ENCODE measurements at places on chromosomes 11 and 22. TPM values are rescaled to one million over a fixed set of nuclear protein-coding genes. Genes with fewer than 3 reads are reported as not detected.

DNA sequence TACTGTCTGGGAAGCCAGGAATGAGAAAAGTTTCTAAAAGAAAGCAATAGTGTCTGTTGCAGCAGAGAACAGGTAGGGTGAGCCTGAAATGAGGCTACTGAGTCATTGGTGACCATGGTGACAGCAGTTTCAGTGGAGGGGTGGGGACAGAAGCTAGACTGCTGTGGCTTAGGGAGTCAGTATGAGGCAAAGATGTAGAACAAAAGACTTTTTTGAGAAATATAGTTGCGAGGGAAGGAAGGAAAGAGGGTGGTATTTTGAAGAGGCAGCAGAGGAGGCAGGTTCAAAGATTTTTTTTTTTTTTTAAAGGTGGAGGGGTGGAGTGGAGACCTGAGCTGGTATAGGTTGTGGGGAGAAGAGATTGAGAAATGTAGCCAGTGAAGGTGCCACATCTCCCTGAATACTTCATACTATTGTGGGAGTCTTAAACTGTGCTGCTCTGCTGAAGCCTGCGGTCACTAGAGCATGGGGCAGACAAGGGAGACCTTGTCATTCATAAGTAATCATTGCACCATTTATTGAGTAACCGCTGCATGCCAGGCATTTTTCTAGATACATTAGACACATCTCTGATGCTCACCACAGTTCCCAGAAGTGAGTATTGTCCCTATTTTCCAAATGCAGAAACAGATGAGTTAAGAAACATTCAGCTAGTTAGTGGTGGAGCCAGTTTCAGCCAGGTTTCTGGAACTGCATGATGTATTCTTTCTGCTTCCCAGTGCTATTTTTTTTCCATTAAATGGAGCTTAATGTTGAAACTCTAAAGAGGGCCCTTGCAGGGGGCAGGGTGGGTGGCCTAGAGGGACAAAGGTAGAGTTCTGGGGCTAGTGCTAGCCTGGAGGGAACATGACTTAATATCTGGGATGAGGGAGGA is 49.9 kb downstream of the STIM1 start:
- DNase-seq = no peak

The CNTF gene
- 1.2 TPM for polyA plus RNA-seq

The MOGAT2 gene
- polyA plus RNA-seq = 0.64 TPM

DNA sequence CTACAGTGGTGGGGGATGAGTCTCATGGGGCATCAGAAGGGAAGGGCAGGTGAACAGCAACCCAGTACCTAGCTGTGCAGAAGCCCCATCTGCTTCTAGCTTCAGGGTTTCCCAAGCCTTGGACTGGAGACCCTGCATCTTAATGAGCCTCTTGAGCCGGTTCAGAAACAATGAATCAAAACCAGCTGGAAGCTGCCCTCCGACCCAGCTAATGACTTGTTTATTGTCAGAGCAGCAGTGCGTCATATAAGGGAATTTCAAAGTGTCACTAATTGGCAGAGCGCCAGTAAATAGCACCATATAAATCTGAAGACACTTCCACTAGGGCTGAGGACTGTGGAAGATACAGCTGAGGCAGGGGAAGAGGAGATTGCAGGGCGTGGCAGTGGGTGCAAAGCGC is 57.5 kb downstream of the RPUSD4 start:
- DNase-seq = peak; percentile 78

- no peak for DNase-seq
Measured at GRCh38 chr11:125464270-125464662, 31.8 kb downstream of the FEZ1 start.

- no peak for DNase-seq
Measured at GRCh38 chr11:13388741-13389140, 74.3 kb downstream of the BTBD10 start.

GRCh38 chr11:2728663-2729332 is 29.0 kb upstream of the KCNQ1OT1 start:
- DNase-seq = no peak

GRCh38 chr11:10233581-10233980 is 60.4 kb downstream of the SBF2 start:
- no peak for DNase-seq

DNA sequence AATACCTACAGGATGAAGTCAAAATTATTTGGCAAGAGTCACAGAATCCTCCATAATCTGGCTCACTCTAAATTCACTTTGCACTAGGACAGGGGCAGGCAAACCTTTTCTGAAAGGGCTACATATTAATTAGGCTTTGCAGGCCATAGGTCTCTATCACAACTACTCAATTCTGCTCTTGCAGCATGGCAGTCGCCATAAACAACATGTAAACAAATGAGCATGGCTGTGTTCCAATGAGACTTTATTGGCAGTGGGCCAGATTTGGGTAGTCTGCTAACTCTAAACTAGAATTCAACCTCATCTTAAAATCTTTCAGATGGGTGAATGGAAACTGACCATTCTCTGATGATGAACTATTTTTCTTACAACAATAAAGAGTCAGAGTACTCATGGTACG is 5.8 kb downstream of the THRSP start:
- no peak for DNase-seq

The TRIM49 gene
- not detected for polyA plus RNA-seq

GRCh38 chr11:44615041-44615755 is 49.7 kb downstream of the CD82 start:
- DNase-seq = no peak

DNA sequence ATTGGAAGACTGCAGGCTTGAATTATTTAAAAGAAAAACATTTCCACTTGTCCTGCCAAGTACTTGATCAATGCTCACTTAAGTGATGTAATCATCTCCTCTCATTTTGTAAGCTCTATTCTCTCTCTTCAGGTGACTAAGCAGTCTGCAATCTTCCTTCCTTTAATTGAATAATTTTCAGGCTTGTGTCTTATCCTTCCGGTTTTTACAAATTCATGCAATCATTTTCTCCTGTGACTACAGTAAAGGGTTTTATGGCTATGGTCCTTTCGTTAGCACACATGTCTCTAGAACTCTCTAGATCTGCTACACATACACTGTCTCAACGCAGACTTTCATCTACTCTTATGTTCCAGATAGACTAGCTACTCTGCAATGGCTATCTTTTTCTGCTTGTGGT is 12.6 kb upstream of the UPB1 start:
- DNase-seq = no peak

The OR4D5 gene
- polyA plus RNA-seq = not detected

DNA sequence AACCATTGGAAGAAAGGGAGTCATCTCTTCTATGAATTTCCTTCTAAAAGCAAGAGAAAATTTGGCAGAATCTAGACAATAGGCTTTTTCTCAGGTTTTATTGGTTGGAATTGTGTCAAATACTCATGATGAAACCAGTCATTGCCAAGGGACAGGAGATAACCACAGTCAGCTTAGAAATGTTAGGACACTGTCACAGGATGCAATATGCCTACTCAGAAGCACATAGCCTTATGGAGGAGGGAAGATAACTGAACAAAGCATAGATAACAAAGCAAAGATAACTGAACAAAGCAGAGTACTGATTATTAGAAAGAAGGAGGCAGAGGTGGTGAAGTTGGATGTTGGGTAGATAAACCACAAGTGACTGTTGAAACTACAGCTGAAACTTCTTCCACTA is 303.5 kb upstream of the PDGFD start:
- DNase-seq = no peak

The VSIG2 gene
- polyA plus RNA-seq = 6.7 TPM

The APOBEC3C gene
- polyA plus RNA-seq = 9.9 TPM

DNA sequence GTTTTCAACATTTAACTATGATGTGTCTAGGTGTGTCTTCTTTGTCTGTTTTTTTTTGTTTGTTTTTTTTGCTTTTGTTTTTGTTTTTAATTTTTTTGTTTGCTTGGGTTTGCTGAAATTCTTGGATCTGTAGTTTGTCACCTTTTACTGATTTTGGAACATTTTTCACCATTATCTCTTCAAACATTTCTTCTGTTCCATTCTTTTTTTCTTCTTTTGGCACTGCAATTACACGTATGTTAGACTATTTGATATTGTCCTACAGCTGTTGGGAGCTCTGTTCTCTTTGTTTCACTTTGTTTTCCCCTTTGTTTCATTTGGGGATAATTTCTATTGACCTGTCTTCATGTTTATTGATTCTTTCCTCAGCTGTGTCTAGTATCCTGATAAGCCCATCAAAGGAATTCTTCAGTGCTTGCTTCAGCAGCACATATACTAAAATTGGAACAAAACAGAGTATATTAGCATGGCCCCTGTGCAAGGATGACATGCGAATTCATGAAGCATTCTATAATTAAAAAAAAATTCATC is 60.8 kb downstream of the KREMEN1 start:
- no peak for DNase-seq

- no peak for DNase-seq
Measured at GRCh38 chr22:24025475-24025874, 14.4 kb downstream of the CABIN1 start.

The MMP13 gene
- 0.04 TPM for polyA plus RNA-seq

DNA sequence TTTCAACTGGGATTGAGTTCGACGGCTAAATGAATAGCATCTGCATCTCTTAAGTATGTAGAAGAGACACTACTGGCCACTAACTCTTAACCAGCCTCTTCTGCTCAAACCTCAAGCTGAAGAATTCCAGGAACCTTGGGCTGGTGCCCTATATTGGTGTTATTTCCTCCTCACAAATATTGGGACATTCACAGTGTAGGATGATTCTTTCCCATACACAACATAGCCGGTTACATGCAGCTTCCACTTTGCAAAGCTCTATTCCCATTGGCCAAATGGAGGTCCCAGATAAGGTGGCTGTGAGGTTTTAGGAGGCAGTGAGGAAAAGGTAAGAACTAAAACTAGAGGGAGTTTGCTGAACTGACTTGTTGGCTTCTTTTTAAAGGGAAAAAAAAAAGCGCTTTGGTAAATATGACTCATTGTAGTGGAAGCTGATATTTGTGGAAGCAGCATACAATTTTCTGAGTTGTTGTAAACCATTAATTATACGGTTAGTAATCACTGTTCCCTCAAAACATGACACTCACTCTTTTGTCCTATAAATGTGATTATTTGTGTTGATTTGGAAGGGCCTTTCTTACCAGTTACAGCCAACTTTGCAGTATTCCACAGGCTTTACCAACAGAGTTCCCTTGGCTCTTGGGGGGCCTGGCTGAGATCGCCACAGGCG is 17.6 kb downstream of the C22orf31 start:
- no peak for DNase-seq

GRCh38 chr22:41910050-41911000 is 4.5 kb downstream of the SHISA8 start:
- DNase-seq = no peak

The CENPM gene
- 12.6 TPM for polyA plus RNA-seq

GRCh38 chr22:48422900-48423480 is 1404.7 kb downstream of the BRD1 start:
- no peak for DNase-seq

GRCh38 chr11:16986434-16987204 is 27.6 kb downstream of the PLEKHA7 start:
- no peak for DNase-seq

DNA sequence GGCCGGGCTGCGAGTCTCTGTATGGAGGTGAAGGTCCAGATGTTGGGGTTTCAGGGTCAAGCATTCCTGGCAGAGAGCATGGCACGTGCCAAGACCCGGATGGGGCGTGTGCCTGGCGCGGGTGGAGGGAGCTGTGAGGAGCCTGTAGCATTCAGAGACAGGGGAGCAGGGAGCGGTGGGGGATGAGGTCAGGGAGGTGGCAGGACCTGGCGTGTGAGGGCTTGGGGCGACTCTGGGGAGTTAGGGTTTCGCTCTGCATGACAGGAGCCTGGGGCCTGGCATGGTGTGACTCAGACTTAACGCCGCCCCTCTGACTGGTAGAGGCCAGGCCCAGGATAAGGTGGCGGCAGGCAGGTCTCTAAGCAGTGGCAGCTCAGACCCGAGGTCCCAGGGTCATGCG is 103.0 kb downstream of the KCNQ1 start:
- no peak for DNase-seq

DNA sequence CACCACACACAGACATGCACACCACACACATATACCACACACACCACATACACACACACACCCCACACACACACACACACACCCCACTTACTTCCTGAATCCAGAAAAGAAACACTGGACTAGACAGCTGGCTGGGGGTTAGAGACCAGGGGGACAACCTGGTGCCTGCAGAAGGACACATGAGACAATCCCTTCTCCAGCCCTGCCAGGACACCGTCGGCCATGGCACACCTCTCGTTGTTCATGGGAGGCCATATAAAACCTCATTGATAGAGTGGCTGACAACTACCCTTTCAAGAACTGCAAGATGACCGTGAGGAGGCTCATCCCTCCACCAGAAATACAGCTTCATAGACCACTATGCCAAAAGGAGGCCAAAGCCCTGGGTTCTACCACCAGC is 54.3 kb downstream of the IGSF9B start:
- DNase-seq = no peak

The EMID1 gene
- polyA plus RNA-seq = 78.8 TPM

DNA sequence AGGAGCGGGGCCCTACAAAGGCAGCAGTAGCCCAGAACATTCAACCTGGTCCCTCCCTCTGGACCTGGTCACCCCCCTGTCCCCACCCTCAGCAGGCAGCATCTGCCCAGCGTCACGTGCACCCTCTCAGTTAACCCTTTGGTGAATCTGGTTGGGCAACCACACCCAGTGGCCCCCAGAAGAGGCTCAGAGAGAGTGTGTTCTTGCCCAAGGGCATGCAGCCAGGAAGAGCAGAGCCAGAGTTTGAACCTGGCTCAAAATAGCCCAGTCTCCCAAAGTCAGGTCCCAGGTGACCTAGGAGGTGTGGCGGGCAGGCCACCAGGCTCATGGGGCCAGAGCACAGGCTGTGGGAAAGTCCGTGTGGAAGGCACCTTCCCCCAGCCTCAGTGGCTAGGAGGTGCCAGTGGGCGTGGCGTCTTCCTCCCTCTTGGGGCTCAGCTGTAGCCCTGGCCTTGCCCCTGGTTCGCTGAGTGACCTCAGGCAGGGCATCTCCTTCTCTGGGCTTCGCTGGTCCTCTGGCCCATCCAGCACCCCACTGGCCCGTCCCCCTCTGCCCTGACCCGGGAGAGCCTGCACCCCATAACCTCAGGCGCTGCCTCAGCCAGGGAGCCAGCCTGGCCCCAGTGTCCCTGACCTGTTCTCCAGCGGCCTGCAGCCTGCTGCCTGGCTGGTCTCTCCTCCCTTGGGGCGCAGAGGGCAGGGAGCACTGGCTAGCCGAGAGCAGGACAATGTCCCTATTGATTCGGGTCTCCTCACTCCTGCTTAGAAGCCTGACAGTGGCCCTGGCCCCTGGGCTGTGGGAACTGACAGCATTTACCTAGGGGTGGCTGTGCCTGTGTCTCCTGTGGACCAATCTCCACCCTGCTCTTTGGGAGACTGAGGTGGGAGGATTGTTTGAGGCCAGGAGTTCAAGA is 7.0 kb downstream of the ALDH3B1 start:
- no peak for DNase-seq

- DNase-seq = no peak
Measured at GRCh38 chr22:32661737-32662586, 139.5 kb upstream of the TIMP3 start.

All from right renal pelvis (tissue), 4 donors.